Effector memory CD4-positive, alpha-beta T cell (primary cell): ENCODE measurements at places on chromosomes 4 and X.

GRCh38 chrX:19677121-19677520 lies 161.8 kb upstream of the MAP3K15 start:
- DNase-seq = no peak

GRCh38 chr4:171812665-171813525 lies at the start of gene GALNTL6:
GALNTL6 (plus strand) TSS chr4:171813404.
- no peak for DNase-seq

- DNase-seq = no peak
Measured at GRCh38 chr4:54784161-54784671, 126.5 kb downstream of the KIT start.

DNA sequence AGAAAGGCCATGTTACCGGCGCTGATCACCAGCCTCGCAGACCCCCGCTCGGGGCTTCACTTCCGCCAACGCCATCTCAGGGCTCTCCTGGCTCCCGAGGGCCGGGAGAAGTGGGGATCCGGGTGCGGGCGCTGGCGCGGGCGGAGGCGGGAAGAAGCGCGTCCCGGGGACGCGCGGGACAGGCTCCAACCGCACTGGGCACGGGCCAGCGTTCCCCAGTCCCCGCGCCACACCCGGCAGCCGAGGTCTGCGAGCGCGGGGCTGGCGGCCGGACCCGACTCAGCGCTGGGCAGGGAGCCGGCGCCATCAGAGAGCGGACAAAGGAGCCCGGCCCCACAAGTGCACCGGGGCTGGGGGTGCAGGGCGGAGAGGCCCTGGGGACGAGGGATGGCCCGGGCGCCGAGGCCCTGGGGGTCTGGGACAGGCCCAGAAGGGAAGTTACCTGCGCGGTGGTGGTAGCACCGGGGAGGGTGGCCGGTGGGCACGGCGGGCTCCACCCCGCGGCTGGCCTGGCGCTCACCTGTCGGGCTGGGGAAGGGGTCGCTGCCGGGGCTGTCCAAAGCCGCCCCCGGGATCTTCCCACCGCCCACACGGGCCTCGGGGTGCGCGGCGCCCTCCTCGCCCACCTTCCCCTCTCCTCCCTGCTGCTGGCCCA lies 449 bp downstream of the CTPS2 start:
- DNase-seq = no peak
